Activated naive CD4-positive, alpha-beta T cell treated with anti-CD3 and anti-CD28 coated beads for 36 hours (primary cell): ENCODE measurements at places on chromosomes 16 and 17.

- no peak for DNase-seq
Measured at GRCh38 chr16:57642160-57643135, 14.0 kb downstream of the ADGRG1 start.

DNA sequence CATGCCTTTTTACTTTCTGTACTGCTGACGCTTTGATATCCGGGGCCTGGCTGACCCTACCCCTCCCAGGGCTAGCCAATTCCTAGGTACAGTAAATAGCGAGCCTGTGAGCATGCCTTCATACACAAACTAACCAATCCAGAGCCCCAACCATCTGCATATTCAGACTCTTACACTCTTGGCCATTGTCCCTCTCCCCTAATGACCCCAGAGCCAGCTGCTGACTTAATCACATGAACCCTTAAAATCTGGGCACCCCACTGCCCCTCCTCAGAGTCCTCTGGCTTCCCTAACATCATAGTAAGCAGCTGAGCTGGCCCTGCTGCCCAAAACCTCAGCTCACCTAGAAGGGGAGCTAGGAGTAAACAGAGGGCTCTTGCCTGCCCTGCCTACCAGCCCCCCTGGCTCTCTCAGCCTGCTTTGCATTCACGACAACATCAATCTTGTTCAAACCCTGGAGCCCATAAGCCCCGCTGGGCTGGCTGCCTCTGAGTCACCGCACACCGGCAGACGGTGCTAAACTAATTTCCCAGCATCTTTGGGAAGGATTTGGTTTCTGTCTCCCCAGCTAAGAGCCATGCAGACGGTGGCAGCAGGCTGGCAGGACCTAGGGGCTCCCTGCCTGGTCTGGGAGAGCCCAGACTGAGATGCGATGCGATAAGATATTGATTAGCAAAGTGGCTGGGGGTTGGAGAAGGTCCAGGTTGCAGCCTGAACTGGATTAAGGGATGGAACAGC, 63.2 kb downstream of the CLEC19A start:
- DNase-seq, result no peak

DNA sequence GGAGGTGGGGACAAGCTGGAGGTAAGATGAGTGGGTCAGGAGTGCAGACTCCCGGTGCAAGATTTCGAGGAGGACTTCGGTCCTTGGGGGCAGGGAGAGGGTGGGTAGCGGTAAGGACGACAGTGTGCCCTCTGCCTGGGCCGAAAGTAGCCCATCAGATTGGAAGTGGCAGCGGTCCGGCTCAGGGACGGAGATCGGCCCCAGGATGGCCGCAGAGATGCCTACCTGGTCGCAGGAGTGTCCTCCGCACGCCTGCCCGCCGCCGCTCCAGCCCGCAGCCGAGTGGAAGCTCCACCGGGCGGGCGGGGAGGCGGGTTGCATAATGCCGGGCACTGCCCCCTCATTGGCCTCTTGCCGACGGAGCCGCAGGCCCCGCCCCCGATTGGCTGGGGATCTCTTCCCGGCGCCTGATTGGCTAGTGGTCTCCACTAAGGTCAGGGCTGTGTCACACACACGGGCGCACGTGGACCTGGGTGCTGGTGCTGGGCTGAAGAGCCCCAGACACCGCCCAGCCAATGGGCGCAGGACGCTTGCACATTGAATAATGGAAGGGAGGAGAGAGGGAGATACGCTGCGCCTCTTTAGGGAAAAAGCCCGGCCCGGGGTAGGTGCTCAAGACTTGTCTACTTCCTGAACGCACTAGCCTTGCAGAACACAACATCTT, at the start of gene PER1:
TSS of gene PER1 (minus strand) at position 293 of the 664 bp plus-strand sequence. CDS start 1,698 bp downstream, outside the sequence.
- DNase-seq, result peak; percentile 95

DNA sequence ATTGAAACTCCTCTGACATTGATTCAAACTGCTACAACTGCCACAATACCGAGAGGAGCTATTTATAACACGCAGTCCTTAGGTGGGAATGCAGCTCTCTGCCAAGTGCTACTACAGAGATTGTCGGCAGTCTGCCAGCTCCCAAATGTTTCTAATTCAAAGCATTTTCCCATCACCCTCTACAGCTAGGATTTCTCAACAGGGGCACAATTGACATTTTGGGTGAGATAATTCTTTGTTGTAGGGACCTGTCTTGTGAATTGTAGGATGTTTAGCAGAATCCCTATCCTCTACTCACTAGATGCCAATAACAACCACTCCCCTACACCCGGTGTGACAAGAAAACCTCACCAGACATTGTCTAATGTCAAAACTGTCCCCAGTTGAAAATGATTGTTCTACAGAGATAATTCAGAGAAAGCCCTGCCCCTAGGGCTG, 7.8 kb upstream of the N4BP1 start:
- DNase-seq, result no peak

DNA sequence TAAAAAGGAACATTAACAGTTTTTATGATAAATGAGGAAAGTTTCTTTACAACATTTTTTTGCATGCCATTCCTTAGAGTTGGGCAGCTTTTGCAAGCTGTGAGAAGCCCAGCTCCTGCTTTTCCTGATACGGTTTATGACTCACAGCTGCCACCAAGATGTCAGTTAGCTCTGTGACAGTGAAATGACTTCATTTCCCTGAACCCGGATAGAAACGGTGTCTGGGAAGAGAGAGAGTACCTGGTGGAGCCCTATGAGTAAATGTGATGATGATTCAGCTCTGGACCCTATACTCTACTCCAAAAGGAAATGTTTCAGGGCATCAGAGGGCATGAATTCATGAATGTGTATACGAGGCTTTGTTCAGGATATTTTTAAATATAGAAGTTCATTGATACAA, 366.3 kb upstream of the HSBP1 start:
- DNase-seq, result no peak

DNA sequence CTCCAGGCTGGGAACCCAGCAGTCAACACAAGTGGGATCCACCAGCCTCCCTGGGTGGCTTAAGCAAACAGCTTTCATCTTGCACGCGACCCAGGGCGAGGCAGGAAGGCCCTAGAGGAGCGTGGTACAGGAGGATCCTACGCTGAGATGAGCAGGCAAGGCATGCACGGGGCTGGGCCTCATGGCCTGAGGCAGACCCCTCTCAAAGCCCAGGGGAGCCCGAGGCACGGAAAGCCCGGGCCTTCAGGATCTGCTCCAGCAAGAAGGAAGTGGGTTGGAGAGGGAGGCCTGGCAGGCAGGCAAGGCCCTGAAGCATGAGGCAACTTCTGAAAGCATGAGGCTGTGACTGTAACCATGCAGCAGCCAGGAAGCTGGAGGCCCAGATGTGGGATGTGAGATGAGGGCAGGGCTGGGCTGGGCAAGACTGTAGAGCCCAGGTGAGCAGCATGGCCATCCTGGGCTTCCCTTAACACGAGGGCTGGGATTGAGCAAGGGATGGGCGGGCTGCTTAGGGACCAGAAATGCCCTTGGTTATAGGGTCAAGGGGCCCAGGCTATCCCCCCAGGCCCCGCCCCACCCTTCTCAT, 338.7 kb downstream of the C16orf95 start:
- DNase-seq, result no peak

DNA sequence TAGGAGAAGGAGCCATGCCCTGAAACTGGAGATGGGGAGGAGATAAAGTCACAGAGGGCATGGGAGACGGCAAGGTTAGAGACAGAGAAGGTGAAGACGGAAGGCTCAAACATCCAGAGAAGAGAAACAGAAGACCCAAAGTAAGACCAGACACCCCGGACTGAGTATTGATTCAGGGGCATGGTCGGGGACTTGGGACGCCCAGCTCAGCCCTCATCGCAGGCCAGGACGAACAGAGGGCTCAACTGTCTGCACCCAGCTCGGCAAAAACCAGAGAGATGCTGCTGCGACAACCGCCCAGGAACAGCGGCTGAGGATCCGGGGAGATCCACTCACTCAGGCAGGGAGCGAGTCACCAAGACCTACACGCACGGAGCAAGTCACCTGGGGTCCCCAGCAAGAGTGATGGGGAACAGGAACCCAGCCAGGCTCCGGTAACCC, 999 bp downstream of the XYLT1 start:
- DNase-seq, result peak; percentile 62

DNA sequence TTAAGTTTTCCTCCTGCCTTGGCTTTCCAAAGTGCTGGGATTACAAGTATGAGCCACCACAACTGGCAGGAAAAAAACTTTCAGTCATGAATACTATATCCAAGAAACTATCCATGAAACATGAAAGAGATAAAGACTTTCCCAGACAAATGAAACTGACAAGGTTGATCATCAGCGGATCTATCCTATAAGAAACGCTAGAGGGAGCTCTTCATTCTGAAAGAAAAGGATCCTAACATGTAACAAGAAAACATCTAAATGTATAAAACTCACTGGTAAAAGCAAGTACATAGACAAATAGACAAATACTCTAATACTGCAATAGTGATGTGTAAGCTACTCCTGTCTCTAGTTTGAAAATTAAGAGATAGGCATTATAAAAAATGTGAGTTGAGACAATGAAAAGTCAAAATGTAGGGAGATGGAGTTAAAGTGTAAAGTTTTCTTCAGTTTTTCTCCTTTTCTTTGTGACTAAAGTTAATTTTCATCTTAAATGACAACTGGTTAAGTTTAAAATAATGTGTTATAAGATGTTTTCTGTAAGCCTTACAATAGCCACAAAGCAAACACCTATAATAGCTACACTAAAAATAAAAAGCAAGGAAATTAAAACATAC, 79.6 kb upstream of the TEKT1 start:
- DNase-seq, result no peak

GRCh38 chr16:88988980-88989811, 12.2 kb upstream of the CBFA2T3 start:
- DNase-seq, result no peak

DNA sequence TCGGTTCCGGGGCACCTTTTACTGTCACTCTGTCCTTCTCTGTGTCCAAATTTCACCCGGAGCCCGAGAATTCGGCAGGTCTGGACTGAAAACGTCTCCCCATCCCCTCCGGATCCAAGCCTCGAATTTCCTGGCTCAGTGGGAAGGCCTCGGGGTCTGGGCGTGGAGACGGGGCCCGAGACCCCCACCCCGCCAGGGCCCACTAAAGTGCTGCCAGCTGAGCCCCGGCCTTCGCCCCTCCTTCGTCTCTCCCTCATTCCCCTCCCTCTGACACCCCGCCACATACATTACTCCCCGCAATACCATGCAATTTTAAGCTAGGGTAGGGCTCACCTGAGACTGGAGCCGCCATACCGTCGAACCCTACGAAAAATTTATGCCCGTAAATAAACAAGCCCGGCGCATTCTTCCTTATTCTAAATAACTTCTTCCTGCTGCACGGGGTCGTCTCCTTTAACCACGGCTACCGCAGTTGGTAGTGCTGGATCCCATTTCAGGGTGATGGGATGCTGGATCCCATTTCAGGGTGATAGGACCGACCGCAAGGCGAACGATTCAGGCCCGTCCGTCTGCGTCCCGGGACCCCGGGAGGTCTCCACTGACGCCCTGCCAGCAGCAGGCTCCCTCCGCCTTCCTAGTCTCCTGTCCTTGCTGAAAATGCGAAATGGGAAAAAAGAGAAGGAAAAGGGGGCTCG, 4.4 kb upstream of the OR1F1 start:
- DNase-seq, result no peak

DNA sequence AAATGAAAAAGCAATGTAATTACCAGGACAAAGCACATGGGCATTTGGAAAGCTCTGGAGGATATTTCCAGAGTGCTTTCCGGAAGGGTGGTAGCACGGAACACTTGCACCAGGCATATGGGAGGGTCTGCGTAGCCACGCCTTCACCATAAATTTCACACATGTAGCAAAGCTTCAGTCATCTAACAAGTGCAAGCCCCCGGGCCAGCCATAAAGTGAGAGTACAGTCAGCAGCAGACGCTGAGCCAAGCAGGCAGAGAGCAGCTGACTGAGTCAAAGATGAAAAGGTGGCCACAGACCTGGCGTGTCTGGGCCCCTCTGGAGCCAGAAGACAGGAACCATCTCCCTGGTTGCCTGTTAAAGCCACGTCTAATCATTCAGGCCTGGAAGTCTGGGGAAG, 130.6 kb downstream of the SEC14L1 start:
- DNase-seq, result no peak

- DNase-seq, result no peak
Measured at GRCh38 chr17:74281799-74282198, 7.8 kb downstream of the DNAI2 start.

- no peak for DNase-seq
Measured at GRCh38 chr17:58535431-58535830, 21.0 kb upstream of the MTMR4 start.

DNA sequence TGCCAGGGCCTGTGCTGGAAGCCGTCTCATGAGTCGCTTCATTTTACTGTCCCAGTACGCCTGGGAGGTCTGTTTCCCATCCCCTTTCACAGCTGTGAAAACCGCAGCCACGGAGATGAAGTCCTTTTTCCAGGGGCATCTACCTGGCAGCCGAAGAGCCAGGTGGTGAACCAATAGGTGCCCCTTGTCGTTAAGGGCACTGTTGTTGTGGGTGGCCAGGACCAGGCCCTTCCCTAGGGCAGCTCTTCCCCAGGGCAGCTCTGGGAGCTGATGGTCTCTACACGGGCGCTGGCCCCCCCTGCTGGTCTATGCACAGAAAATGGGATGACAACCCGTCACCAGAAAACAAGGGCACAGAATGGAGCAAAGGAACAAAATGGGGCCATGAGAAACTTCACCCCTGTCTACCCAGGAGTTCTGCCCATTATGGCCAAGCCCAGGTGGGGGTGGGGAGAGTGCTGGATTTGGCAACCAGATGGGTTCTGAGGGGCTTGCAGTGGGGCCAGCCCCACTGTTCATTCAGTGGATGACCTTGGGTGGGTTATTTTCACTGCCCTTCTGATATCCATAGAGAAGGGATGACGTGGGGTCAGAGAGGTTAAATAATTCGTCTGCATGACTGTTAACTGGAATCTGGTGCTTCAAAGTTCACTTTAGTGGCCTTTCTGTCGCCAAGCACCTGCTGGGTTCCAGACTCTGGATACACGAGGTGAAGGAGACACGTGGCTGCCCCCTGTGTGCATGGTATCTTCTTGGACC, 11.5 kb downstream of the RMI2 start:
- peak; percentile 78 for DNase-seq

DNA sequence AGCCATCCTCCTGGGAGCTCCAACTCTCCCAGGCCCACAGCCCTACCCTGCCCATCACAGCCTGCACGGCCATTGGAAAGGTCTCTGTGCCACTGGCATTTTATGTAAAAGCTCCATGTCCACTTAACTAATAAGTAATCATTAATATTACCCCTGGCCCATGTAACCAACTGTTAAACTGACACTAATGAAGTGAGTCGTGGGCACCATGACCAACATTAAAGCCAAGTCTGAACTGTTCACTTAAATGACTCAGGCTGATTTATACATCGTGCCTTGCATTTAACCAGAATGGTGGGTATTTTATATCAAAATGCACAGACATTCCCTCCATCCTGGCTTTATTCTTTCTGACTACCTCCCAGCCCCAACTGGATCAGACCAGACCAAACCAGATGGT, 229.3 kb downstream of the SOX9 start:
- no peak for DNase-seq

- DNase-seq, result peak; percentile 51
Measured at GRCh38 chr16:67150047-67150832, 558 bp downstream of the B3GNT9 start.

- DNase-seq, result no peak
Measured at GRCh38 chr17:80425835-80426426, 11.0 kb downstream of the ENDOV start.

GRCh38 chr17:66272811-66273585, 29.4 kb upstream of the PRKCA start:
- DNase-seq, result no peak

GRCh38 chr16:11734025-11734652, 8.5 kb downstream of the TXNDC11 start:
- no peak for DNase-seq

- no peak for DNase-seq
Measured at GRCh38 chr16:85138825-85139627, 26.8 kb upstream of the CIBAR2 start.
